Activated CD4-positive, CD25-positive, alpha-beta regulatory T cell (primary cell): ENCODE measurements at places on chromosomes 1 and 21.

DNA sequence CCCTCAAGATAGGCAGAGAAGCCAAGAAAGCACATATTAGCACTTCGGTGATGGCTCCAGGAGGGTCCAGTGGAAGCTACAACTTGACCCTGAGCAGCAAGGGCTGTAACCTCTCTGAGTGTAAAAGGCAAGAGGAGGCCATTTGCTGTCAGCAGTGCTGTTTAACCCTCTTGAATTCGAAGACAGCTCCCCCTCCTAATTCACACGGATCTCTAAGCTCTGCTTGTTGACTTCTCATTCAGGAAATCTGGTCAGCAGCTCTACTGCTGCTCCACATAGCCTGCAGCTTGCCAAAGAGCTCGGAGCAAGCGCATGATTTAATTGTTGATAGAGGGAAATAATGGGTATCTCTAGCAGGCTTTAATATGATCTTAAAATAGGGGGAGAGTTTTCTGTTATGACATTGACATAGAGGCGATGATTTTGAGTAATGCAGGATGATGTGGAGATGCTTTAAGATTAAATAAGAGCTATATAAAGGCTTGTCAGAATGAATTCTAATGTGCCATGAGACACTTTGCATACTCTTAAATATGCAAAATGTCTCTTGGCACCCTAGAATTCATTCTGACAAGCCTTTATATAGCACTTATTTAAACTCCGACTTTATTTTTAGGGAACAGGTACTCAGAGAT, 79.4 kb upstream of the USH2A start:
- no peak for DNase-seq

- no peak for DNase-seq
These were observed 207.1 kb downstream of the HHAT start for GRCh38 chr1:210535761-210536160.

GRCh38 chr1:185080422-185080821, 35.1 kb downstream of the RNF2 start:
- no peak for DNase-seq

- no peak for DNase-seq
These were observed 38.0 kb upstream of the SERBP1 start for GRCh38 chr1:67468066-67468718.

DNA sequence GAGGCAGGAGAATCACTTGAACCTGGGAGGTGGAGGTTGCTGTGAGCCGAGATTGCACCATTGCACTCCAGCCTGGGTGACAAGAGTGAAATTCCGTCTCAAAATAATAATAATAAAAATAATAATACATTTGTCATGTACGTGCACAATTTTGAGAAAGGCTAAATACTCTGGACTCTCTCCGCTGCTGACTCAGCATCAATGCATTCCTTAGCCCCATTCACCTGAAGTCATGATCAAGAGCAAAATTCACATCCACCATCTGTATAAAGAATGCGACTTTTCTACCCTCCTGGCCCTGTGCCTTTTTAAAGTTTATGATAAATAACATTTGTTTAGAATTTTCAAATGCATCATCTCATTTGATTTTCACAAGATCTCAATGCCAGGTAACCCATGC, 35.5 kb upstream of the MAP1LC3C start:
- no peak for DNase-seq

DNA sequence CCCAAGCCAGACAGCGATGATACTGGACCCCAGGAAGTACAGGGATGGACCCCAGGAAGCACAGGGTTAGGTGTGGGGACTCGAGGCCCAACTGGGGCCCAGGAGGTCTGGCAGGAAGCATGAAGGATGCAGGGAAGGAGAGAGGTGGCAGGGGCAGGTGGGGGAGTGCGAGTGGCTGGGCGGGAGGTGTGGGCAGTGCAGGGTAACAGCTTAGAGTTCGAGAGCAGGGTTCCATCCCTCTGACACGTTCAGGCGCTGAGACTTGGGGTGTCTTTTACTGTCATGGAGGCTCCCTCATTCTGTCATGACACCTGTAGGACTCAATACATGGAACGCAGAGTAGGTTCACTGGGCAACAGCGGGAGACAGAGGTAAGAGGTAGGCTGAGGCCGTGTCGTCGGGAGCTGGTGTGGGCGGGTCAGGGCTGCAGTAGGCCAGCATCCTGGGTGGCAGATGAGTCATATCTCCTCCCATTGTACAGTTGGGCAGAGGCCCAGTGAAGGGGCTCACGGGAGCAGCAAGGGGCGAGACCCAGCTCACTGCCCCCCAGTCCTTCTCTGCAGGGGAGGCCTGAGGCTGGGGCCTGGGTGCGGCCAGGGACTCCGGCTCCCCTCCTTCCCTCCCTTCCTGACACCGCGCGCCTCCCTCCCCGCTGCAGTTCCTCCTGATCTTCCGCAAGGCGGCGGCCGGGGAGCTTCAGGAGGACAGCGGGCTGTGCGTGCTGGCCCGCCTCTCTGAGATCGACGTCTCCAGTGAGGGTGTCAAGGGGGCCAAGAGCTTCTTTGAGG, 11.6 kb upstream of the CTRC start:
- no peak for DNase-seq

DNA sequence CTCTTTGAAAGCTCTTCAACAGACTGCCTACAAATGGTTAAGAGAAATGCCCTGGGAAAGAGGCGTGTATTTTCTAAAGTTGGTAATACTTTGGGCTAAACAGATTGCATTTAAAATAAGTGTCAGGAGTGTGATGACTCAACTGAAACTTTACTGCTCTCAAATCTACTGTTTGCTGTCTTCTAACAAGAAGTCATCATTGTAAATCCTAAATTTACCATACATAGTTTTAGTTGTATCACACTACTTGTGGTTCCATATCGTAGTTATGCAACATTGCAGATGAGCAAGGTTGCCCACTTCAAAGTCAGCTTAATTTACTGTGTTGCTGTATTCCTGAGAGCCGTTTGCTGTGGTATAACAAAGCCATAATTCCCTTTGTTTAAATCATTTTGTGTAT, 59.6 kb downstream of the RGS21 start:
- DNase-seq: no peak

DNA sequence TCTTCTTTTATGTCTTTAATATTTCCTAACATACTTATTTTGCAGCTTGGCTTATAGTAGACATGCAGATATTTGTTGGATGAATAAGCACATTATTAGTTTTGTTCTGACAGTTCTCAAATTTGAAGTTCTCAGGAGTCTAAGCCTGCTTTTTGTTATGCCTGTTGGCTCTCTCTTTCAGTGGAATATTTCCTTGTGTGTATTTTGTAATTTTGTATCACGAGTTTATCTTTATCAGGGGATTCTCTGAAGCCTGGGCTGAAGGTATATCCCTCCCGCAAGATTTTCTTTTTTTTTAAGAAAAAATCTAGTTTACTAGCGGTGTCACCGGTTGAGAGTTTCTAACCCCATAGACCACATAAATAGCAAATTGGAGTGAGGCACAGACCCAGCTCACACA, 105.9 kb downstream of the RGL1 start:
- DNase-seq: no peak

DNA sequence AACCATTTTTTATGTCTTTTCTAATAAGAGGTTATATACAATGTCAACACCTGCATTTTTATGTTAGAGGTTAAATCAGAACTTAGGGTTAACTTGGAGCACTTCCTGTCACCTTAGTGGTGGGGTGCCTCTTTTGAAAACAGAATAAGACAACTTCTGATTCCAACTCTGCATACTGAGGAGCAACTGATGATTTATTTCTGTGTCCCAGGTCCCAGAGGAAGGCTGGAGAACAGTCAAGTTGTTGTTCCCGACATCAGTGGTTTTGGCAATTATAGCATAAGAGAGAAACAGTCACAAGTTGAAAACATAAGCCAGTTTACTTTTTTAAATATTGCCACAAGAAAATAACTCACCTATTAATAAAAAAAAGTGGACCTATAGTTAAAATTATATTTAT, 871.0 kb upstream of the ADAMTS5 start:
- DNase-seq: no peak

GRCh38 chr1:214141486-214141885, 139.5 kb upstream of the SMYD2 start:
- no peak for DNase-seq

GRCh38 chr1:188023206-188023605, 1194.5 kb downstream of the PLA2G4A start:
- no peak for DNase-seq
